ENCODE measurements at places on chromosomes 11 and 22.

- DNase-seq, result peak; percentile 47
Observed at GRCh38 chr11:35787013-35787504, 124.5 kb downstream of the TRIM44 start.

- no peak for DNase-seq
Observed at GRCh38 chr11:115393950-115394349, 110.3 kb downstream of the CADM1 start.

DNA sequence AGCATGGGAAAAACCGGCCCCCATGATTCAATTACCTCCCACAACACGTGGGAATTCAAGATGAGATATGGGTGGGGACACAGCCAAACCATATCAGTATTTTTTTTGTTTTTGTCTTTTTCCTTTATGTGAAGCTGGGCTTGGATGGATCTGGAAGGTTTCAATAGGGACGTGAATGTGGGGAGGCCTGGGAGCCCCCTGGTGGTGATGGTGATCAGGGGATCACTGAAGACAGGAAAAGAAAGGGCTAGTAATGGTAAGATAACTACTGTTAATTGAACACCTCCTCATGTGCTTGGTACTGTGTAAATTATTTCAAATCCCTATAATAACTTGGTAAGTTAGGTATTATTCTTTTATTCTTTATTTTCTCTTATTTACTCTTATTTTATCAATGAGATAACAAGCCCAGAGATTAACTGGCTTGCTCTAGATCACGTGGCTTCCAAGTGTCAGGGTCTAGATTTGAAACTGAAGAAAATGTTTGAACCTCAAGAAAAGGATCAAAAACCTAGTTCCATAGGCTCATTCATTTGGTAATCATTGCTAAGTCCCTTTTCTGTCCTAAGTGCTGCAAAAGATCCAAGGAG lies 364.2 kb downstream of the TENM4 start:
- peak; percentile 25 for DNase-seq

DNA sequence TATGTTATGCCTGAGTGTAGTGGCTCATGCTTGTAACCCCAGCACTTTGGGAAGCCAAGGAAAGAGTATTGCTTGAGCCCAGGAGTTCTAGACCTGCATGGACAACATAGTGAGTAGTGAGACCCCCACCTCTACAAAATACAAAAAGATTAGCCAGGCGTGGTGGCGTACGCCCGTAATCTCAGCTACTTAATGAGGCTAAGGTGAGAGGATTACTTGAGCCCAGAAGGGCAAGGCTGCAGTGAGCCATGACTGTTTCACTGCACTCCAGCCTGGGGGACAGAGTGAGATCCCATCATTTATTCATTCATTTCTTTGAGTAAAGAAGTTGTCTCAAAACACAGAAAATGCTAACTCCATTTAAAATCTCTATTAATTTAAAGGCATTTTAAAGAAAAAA lies 1061.6 kb downstream of the JRKL start:
- no peak for DNase-seq

GRCh38 chr11:77617892-77618291 lies 19.7 kb downstream of the CLNS1A start:
- DNase-seq, result no peak

DNA sequence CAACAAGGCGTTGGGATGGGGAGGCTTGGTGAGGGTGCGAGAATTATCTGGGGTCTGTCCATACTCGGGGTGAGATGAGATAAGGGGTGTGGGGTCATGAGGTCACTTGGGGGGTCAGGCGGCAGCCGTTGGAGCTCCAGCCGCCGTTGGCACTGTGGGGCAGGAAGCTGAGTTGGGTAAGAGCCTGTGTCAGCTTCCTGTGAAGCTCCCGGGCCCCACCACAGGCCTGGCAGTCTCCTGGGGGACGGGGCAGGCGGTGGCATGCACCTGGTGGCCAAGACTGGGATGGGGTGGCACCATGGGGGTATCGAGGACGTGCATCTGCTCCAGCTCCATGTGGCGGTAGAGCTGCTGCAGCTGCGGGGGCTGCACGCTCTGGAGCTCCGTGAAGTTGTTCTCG lies 7.1 kb upstream of the MYBPC3 start:
- no peak for DNase-seq

Data from lung (tissue), 17 donors.